ENCODE measurements at places on chromosomes 11 and 22.

DNA sequence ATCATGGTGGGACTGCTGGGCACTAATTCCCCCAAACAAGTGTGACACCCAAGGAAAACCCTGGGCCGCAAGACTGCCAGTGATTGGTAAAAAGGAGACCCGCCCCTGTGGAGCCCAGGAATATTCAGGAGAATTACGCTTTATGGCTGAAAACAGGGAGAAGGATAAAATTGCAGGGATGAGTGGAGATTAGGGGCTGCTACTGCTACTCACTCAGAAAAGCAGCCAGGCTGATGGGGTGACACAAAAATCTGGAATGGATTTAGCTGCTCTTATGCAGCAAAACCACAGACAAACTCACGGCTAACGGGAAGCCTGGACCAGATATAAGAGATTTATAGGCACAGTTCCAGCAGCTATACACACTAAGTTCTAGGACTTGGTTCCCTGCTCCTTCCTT is 4.4 kb upstream of the FBXO3 start:
- no peak for DNase-seq

- no peak for DNase-seq
Observed at GRCh38 chr22:23970816-23971486, 3.3 kb downstream of the DDT start.

- DNase-seq = no peak
Observed at GRCh38 chr11:128790196-128790595, 76.9 kb downstream of the KCNJ1 start.

- no peak for DNase-seq
Observed at GRCh38 chr11:118009864-118010737, 23.9 kb downstream of the IL10RA start.

DNA sequence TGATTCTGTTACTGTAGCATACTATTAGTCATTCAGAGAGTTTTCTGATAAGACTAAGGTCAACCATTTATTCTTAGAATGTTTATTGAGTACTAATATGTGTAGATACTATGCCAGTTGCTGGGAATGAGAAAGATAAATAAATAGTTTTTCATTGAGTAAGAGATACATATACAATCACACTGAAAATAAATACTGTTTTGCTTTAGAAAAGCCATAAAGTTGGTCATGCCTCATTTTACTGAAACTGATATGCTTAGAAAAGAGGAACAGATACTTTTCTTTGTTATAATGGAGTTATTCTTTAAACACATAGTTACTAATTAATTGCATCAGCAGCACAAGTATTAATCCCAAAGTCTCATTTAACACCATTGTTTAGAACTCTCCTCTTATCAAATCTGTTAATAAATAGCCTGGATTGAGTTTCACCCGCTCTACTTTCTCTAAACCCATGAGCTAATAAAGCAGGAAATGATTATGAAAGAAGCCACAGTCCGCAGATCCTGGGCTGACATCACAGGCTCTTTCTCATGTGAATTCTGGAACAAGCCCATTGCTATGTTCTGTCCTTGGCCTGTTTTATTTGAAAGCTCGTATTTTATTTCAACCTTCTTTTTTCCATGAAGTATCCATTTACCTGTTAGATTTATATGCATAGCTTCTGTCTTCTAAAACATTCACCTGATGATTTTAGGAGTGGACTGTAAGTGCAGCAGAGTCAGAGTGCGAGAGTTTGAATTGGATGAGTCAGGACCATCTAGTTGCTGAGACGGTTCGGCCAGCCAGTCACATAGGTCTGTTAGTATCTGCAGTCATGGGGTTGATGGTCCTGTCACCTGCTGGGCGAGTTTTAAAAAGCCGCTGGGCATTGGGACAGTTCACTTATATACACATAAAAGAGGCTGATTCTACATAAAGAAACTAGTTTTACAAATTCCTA is 35.5 kb downstream of the PIWIL4 start:
- peak; percentile 19 for DNase-seq

- DNase-seq = no peak
Observed at GRCh38 chr11:45651156-45651555, 14.3 kb downstream of the CHST1 start.

DNA sequence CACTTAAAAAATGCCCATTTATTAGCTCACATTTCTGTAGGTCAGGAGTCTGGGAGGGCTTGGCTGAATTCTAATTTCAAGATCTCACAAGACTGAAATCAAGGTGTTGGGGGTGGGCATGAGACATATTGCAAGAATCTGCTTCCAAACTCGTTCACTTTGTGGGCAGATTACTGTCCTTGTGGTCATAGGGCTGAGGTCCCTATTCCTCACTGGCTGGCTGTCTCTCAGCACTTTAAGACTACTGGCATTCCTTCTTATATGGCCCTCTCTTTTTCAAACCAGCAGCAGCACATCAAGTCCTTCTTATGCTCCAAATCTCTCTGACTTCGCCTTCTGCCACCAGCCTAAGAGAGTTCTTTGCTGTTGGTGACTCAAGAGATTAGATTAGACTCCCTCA is 27.8 kb upstream of the MYOD1 start:
- DNase-seq = no peak

- no peak for DNase-seq
Observed at GRCh38 chr11:76578654-76579055, 91.9 kb downstream of the LRRC32 start.

- DNase-seq = no peak
Observed at GRCh38 chr22:49997251-49997599, 15.3 kb downstream of the IL17REL start.

- DNase-seq = no peak
Observed at GRCh38 chr11:86571273-86571948, 101.0 kb downstream of the ME3 start.

GRCh38 chr11:117950301-117950700 is 21.1 kb upstream of the TMPRSS13 start:
- DNase-seq = no peak

DNA sequence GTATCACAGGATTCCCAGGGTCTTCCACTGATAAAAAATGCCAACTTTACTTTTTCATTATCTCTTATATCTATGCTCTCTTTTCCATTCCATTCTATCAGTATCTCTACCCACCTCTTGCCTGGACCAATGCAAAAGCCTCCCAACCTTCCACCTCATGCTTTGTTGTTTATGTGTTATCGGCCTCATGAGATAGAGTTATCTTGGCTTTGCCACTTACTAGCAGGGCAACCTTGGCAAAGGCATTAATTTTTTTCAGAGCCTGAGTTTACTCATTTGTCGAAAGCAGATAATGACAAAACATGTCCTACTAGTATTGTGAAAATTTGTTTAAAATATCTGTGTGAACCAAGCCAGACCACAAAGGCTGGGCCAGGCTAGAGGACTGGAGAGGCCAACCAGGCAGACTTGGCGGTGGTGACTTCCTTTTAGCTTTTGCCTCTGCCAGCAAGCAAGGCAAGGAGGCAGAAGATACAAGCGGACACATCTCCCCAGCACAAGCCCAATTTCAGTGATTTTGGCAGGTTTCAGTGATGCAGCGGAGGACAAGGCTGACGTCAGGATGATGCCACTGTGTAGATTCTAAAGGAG is 106.9 kb downstream of the ADAMTS15 start:
- no peak for DNase-seq

DNA sequence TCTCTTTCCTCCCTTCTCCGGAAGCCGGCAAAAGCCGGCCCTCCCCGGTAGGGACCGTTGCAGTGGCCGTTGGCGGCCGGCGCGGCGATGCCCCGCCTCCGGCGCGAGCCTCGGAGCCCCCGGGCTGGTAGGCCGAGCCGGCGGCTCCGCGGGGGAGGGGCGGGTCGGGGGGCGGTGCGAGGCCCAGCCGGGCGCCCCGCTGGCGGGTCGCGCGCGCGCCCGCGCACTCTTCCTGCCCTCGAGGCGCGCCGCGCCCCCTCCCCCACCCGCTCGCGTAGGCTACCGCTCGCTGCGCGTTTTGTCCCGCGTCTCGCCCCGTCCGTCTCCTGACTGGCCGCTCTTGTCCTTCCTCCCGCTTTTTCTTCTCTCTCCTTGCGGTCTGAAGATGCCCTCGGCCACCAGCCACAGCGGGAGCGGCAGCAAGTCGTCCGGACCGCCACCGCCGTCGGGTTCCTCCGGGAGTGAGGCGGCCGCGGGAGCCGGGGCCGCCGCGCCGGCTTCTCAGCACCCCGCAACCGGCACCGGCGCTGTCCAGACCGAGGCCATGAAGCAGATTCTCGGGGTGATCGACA is 591 bp downstream of the CAPRIN1 start:
- DNase-seq = peak; percentile 87

DNA sequence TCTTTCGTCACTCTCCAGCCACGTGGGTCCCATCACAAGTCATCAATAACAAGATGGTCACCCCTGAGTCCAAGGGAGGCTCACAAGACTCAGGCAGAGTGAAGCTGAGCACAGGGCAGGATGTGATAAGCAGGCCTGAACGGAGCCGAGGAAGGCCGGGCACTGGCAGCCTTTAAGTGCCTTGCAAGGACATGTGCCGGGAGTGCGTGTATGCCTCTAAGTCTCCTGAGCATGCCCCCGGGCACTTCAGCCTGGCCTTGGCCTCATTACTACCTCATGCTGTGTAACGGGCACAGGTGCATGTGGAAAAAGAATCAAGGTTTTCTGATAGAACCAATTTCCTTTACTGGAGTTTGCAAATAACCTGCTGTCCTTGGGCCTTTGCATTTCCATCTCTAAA is 55.8 kb downstream of the UBASH3B start:
- no peak for DNase-seq

DNA sequence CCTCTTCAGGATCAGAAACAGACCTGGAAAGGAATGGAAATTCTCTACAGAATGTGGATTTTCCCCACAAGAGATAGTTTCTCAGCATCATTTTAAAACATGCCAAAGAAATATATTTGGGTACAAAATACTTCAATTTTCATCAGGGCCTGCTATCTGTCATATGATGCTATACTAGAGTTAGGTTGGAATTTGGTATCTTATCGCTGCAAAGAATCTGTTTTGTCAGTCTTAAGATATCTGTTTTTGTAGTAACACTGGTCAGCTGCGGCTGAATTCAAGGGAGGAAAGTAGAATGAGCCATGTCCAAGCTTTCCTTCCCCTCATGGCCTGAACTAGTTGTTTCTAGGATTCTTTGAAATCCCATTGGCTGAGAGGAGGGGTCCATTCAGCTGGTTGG is 806.4 kb downstream of the KCNA4 start:
- DNase-seq = no peak

DNA sequence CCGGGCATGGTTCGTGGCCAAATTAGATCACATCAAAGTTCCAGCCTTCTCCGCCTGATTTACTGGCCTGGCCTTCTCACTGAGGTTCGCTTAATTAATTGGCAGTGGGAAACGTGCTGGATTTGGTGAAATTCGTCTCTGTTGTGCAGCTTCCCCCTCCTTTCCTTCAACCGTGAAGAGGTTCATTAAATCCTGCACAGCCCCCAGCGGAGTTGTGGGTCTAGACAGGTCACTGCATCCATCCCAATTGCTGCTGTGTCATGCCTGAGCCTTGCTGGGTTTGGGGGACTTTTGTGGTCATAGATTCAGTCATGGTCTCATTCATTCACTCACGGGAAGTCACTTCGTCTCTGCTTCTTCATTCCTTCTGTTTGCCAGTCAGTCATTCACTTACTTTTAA is 90.0 kb downstream of the INSC start:
- DNase-seq = no peak

- DNase-seq = no peak
Observed at GRCh38 chr11:5300251-5300650, 1.5 kb downstream of the OR51B4 start.

- no peak for DNase-seq
Observed at GRCh38 chr11:106983991-106984390, 34.3 kb downstream of the GUCY1A2 start.

- DNase-seq = no peak
Observed at GRCh38 chr22:30241576-30242371, 4.8 kb downstream of the LIF start.

DNA sequence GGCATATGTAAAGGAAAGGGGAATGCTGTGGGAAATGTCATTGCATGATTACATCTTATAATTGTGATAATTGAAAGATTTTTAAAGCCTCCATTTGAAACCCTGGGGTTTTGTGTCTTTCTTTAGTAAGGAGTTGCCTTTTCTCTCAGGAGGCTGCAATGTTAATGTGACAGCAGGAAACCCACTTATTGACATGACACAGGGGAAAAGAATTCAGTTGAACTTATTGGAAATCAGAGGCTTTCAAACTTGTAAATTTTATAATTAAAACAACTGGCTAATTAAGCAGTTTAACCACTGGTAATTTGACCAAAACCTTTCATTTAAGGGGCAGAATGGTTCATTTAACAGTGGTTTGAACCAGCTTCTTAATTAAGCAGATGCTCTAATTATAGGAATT is 31.2 kb downstream of the MRPL48 start:
- no peak for DNase-seq

GRCh38 chr11:45062115-45062514 is 84.3 kb upstream of the PRDM11 start:
- no peak for DNase-seq

GRCh38 chr11:118841469-118842242 is 42.0 kb upstream of the CXCR5 start:
- DNase-seq = no peak

DNA sequence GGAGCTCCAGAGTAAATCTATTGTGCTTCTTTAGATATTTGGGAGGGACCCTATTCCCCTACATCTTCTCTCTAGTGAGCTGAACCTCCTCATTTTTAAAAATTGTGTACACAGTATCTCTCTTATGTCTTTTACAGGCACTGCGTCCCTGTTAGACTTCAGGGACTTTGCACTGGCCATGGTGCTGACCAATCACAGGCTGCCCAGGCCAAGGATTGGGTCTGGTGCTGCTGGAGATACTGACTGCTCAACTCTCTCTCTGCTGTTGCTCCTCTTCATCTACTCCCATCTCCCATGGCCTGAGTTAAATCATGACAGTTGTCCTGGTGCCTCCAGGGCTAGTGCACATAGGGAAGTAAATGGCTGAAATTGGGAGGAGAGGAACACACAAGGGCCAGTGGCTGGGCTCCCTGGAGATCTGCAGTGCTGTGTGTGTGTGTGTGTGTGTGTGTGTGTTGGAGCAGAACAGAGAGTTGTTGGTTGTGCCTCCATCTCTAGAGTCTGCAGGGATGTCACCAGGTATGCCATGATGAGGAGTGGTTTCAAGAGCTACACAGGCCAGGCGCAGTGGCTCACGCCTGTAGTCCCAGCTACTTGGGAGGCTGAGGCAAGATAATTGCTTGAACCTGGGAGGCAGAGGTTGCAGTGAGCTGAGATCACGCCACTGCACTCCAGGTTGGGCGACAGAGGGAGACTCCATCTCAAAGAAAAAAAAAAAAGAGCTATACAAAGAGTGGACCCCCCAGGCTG is 155.3 kb downstream of the ST3GAL4 start:
- DNase-seq = no peak

- DNase-seq = no peak
Observed at GRCh38 chr22:22407061-22407460, 101.5 kb downstream of the ZNF280B start.

Measured in GM12891 (cell line).